ENCODE measurements at places on chromosomes 7 and 10.

DNA sequence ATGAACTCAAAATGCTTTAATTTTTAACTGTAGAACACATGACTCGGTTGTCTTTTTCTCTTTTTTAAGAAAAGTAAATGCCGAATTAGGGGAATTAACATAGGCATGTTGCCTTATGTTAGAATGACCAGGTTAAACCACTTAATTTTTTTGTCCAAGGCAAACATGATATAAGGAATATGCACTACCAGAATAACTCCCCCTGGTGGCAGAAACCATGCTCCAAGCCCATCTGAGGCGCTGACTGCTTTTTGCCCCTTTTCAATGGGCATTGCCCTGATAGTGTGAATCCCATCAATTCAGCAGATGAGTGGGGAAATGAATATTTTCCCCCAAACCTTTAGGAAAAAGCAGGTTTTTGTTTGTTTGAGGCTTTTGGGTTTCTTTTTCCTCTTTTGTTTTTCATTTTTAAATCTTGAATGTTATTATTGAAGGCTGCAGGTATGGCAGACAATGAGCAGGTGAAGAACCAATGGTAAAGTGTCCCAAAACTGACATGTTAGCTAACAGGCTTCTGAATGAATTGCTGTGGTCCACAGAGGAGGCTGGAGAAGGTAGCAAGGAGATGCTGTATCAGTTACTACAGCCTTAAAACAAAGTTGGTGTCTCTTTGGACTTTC lies 284.3 kb downstream of the SORCS3 start:
- DNase-seq: peak; percentile 9

GRCh38 chr7:44156453-44157010 lies 15.4 kb upstream of the MYL7 start:
- no peak for DNase-seq

DNA sequence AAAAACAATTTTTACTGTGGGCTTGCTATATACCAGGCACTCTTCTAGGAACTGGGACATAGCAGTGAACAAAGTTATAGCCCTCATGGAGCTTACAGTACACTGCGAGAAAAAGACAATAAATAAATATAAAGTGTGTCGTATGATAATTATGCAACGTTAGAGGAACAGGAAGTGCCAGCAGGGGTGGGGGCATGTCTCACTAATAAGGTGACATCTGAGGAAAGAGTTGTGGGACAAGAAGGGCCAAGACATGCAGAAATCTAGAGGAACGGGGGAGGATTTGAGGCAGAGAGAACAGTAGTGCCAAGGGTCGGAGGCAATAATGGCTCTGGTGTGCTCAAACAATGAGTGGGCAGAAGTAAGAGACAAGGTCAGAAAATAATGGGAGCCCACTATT lies 52.8 kb downstream of the LMBR1 start:
- DNase-seq: no peak

GRCh38 chr10:19961076-19962053 lies 145.1 kb downstream of the PLXDC2 start:
- no peak for DNase-seq

DNA sequence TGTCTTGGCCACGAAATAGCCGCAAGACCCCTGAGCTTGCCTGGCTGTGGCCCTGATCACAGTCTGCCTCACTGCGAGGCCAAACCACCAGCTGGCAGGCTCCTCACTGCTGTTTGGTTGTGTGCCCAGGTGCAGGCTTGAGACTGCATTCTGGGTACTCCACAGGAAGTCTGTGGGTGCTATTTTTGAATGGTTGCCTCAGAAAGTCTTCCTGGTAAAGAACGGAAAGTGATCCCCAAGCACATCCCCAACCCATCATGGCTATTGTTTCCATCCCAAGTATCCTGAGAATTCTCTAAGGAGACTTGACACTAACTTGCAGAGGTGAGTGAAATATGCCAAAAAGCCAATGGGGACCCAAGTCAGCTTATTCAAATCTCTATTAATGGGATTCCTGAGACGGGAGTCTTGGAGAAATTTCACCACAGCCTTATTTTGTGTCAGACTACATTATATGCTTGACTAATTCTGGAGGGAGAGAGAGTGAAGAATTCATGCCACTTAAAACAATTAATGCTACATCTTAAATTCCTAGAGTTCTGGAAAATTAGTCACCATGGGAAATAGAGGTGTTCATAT lies 170.9 kb downstream of the RAMP3 start:
- DNase-seq: no peak

DNA sequence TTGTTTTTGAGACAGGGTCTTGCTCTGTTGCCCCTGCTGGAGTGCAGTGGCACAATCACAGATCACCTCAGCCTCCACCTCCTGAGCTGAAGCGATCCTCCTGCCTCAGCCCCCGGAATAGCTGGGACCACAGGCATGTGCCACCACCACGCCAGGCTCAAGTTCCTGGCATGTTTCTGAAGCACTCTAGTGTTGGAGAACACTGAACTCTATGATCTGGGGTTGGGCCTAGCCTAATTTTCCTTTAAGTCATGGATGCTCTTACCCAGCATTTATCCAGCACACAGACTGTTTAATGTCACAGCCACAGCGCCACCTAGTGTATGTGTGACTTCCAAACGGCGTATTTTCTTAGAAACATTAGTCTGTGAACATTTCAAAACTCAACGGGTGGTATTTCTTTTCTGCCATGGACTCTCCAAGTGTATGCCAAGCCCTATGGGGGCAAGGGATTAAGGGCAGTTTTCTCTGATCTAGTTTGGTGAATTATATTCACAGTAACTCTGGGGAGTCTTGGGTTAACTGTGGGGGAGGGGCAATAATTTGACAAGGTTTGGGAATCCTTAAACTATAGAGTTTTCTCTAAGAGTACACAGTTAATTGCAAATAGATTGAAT lies 91.8 kb downstream of the CREM start:
- DNase-seq: peak; percentile 76

DNA sequence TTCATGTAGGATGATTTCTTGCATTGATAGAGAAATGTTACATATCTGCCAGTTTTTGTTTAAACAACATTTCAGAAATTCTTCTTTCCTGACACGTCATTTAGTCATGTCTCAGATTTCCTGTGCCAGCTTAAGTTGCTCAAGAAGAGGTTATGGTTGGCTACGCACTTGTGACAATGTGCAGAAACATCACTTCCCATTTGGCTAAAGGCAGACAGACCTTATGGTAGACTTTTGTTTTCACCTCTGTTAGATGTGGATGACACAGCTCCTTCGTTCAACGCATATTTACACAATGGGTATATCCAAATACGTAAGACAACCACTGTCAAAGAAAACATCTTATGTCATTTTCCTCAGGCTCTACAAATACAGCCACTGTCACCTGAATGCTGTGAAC lies 125.8 kb downstream of the DOCK4 start:
- DNase-seq: peak; percentile 50

Measured in fibroblast of skin of left quadriceps (primary cell).